ENCODE measurements at places on chromosomes 12 and 14.
A peak's percentile ranks its signal among the peaks of the same experiment; 100 is the strongest.

GRCh38 chr14:22549981-22550673 lies 38.9 kb downstream of the DAD1 start:
- peak; percentile 82 for DNase-seq

DNA sequence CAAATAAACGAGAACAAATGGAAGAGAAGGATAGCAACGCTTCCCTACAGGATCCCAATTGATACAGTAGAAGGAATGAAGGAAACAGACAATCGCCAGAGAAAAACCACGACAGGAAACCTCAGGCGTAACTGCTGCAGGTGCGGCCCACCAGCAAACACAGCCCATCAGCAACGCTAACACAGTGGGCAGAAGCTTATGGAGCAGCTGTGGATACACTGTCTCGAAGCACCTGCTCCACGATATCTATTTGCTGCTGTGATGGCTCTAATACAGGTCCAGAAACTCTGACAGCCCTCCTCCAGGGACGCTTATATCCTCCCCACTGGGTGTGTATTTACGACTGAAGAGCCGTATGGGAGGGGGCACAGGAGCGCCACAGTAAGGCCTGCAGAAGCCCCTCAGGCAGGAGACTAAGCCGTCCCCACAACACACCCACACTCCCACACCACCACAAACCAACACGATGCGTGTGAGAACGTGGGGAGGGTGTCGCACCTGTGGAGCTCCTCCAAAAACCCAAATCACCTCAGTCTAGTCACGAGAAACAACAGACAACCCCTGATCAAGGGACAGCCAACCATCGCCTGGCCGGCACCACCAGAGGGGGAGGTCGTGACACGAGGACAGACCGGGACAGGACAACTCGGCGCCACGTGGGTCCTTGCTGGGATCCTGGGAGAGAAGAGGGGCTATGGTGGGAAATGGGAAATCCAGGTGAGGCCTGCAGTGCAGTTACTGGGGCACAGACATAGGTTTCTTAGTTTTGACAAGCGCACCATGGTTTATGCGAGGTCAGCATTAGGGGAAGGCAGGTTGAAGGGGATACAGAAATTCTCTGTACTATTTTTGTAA lies 24.0 kb downstream of the POLE start:
- no peak for DNase-seq

GRCh38 chr12:45298721-45299692 lies 83.1 kb downstream of the ANO6 start:
- peak; percentile 75 for DNase-seq

DNA sequence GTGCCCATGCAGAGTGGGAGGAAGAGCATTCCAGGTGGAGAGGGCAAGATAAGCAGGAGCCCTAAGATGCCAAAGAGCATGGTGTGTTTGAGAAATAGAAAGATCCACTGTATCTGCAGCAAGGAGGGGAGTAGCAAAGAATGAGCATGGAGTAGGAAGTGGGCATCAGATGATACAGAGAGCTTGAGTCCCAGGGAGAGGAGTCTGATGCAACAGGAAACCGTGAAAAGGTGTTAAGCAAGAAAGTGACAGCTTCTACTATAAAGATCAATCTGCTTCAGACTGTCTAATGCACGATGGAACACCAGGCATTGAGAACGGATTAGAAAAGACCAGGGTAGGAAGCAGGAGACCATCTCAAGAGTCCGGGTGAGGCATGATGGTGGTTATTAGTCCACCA lies 12.3 kb upstream of the GPRC5D start:
- DNase-seq = no peak

GRCh38 chr12:95582230-95583058 lies 31.2 kb upstream of the USP44 start:
- DNase-seq = peak; percentile 28

GRCh38 chr12:47362126-47362705 lies 282.5 kb upstream of the AMIGO2 start:
- no peak for DNase-seq

DNA sequence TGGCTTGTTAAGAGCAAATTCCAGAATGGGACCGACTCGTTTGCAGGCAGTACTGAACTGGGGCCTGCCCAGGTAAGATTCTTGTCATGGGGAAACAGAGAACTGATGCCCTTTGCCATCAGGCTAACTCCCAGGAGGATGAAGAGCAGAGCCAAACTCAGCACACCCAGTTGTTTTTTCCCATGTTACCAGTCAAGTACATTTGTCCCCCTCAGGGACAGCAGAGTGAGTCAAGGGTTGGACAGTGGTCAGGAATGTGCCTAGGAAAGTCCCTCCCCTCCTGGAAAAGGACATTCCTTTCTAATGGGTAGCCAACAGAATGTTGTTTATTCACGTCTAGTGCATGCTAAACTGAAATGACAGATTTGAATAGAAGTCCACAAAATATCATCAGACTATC lies 1.6 kb downstream of the ART4 start:
- peak; percentile 80 for DNase-seq

GRCh38 chr14:91315844-91316267 lies 71.4 kb upstream of the GPR68 start:
- DNase-seq = no peak

Measured in fibroblast of skin of right biceps (primary cell).